AG04450 (cell line): ENCODE measurements at places on chromosomes 11 and 22.

DNA sequence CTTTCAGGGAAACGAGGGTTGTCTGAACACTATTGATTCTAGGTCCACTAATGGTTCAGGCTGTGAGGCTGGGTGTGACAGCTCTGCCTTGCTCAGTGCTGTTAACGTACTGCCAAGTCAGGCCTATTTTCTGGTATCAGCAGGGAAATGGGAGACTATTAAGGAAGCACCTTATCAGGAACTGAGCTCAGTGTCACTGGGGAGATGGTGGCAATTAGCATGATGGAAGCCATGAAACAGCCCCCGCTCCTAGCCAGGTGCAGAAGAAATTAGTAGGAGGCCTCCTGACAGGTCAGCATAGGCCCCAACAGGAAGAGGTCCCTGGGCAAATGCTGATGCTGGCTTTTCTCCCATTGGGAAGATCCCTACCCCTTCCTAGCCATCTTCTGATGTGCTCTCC is 42.6 kb upstream of the LMO2 start:
- DNase-seq, result no peak

DNA sequence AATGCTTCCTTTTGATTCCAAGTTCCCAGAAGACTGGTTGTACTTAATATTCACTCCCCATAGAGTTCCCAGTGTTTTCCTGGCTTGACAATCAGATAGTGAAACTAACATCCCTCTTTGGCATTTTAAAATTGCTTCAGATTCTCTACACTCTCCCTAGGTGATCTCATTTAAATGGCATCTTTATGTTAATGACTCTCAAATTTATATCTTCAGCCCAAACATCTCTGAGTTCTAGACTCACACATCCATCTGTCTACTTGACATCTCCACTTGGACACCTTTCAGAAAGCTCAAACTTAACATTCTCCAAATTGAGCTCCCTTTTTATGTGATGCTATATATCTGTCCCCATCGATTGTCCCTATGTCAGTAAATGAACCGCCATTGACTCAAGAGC is 232.0 kb downstream of the NTM start:
- no peak for DNase-seq

DNA sequence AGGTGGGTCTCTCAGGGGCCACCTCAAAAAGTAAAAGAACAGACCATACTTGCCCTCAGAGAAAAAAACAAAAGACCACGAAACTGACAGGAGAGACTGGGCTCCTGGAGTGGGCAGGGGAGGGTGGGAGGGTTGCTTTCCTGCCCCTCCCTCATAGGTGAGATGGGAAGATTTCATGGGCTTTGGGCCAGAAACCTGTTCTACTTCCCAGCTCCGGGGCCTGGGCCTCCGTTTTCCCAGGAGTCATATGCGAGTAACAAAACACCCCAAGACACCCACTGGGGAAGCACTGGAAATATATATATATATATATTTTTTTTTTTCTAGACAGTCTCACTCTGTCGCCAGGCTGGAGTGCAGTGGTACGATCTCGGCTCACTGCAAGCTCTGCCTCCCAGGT is 31.6 kb downstream of the TTLL1 start:
- DNase-seq, result no peak

GRCh38 chr11:14384338-14384737 is 25.4 kb upstream of the RRAS2 start:
- DNase-seq, result peak; percentile 41

DNA sequence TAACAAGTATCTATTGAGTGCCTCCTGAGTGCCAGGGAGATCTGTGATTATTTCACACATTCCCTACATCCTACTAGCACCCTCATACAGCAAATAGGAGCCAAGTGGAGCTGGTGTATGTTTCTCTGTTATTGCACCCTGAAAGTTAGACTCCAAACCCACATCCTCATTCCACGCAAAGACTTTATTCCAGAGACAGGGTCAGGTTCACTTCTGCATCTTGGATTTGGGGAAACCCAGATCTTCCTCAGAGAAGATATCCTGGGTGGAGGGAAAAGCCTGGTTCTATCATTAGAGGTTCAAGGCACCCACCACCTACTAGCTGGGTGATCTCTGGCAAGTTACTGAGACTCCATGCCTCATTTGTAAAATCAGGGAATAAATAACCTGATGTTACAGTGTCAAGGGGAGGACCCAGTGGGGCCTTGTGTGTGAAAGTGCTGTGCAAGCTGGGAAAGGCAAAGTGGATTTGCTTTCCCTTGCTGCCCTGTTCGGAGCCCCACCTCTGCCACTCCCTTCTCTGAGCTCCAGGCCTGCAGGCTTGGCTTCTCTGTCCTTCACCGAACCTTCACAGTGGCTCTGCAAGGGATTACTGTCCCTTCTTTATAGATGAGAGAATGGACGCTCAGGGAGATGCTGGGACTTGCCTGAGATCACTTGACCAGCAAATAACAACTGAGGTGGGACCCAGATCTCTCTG is 991 bp upstream of the SLCO2B1 start:
- DNase-seq, result no peak

DNA sequence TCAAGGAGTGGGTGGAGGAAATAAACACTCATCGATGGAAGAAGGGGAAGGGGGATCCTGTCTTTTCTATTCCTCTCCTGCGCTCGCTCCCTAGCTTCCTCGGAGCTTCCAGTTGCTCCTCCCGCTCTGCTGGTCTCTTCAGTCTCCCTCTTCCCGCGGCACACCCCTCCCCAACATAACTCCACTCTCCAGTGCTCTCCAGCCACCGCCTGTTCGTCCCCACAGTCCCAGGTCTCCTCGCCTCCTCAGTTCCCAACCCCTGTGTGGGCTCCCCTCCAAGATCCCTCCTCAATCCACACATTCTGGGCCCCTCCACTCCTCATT is 438 bp downstream of the ZW10 start:
- DNase-seq, result no peak

- no peak for DNase-seq
These were observed 52.7 kb downstream of the PHF21B start for GRCh38 chr22:44956840-44957767.

- no peak for DNase-seq
These were observed 6.1 kb downstream of the MAPK1 start for GRCh38 chr22:21861264-21861848.

DNA sequence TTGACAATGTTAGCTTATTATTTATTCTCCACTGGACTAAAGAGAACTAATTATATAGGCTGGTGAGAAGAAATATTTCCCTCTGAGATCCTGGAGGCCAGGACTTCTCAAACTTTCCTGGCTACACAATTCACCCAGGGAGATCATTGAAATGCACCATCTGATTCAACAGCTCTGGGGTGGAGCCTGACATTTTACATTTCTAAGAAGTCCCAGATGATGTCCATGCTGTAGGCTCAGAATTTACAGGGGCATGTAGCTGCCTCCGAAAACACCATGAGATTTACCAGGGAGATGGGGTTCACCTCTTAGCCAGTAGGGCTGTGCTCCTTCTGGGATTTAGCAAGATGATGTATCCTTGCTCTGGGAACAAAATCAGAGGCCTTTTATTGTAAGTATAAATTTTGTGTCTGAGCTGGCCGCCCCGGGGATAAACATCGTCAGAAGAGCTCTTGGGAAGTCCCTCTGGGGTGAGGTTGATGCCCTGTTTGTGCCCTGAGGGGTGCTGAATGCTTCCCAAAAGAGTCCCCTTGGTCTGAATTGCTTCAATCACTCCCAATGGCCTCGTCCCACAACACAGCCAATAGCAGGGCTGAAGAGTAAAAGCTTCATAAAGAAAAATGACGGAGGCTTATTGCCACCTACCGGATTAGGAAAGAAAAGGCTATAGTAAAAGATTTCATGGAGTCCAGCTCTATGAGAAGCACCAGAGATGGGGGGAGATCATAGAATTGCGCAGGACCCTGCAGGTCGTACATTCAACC is 33.4 kb upstream of the API5 start:
- DNase-seq, result no peak

- no peak for DNase-seq
These were observed 44.7 kb upstream of the SEPTIN5 start for GRCh38 chr22:19669570-19669969.

- no peak for DNase-seq
These were observed 5.1 kb downstream of the SNU13 start for GRCh38 chr22:41683616-41684015.

DNA sequence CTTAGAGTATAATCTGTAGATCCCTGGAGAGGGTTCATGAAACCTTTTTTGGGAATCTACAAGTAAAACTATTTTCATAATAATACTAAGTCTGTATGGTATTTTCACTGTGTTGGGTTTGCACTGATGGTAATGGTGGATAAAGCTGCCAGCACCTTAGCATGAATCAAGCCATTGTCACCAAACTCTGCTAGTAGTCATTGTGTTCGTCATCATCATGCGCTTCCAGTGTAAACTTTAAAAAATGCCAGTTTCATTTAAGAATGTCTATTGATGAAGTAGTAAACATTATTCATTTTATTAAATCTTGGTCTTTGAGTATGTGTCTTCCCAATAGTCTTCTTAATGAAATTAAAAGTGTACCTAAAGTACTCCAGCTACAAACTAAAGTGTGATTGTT is 15.0 kb downstream of the ALKBH3 start:
- DNase-seq, result no peak

- DNase-seq, result no peak
These were observed 38.3 kb downstream of the TSPAN18 start for GRCh38 chr11:44765026-44765595.

DNA sequence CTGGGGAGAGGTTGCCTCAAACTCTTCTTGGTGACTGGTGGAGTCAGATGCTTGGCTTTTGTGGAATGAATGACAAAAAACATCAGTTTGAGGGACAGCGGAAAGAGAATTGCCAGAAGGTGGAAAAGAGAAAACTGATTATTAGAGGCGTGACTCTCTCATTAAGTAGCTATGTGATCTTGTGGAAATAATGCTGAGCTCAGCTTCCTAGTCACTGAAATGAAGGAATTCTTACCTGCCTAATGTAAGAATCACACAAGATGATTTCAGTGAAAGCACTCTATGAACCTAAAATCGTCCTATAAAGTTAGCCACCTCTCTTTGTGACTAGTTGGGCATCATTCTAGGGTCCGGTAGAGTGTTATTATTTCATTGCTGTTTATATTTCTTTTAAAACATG is 498.8 kb downstream of the TMEM135 start:
- DNase-seq, result no peak

- DNase-seq, result no peak
These were observed 37.1 kb downstream of the KCNQ1OT1 start for GRCh38 chr11:2662430-2663299.

DNA sequence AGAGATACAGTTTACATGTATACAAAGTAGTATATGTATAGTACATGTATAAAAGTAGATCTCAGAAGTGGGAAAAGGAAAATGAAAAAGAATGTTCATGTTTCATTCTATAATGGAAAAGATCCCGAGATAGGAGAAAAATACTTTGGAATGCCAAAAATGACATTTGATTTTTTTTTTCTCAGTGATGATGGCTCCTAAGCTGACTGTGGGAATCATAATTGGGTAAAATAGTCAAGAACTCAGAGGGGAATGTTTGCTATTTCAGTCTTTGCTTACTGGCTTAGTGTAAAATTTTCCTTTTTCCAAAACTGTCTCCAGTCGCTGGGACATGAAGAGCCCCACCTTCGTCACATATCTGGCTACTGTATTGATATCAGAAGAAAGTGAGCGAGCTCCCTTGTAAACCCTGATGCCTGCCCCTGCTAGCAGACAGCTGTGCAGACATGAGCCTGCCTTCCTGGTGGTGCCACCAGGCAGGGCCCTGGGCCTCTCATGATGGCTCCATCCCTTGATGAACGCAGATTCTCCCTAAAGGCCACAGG is 944.6 kb downstream of the NTM start:
- no peak for DNase-seq

DNA sequence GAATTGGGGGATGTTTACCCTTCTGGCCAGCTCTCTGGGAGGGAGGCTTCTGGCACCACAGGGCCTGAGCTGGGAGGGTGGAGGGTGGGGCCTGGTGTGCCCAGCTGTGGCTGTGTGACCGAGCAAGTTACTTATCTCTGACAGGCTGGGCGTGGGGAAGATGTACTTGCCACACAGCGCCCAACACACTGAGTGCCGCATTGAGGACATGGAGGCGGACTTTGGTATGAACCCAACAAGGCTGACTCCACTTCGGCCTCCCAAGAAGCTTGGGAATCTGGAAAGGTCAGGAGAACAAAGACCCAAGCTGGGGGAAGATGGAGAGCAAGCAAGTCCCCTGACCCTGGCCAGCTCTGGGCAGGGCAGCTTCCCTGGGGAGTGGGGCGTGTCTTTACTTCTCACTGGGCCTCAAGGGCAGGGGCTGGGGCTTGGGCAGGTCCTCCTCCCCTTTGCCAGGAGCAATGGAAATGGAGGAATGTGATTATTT is 2.4 kb upstream of the MGAT3 start:
- no peak for DNase-seq

DNA sequence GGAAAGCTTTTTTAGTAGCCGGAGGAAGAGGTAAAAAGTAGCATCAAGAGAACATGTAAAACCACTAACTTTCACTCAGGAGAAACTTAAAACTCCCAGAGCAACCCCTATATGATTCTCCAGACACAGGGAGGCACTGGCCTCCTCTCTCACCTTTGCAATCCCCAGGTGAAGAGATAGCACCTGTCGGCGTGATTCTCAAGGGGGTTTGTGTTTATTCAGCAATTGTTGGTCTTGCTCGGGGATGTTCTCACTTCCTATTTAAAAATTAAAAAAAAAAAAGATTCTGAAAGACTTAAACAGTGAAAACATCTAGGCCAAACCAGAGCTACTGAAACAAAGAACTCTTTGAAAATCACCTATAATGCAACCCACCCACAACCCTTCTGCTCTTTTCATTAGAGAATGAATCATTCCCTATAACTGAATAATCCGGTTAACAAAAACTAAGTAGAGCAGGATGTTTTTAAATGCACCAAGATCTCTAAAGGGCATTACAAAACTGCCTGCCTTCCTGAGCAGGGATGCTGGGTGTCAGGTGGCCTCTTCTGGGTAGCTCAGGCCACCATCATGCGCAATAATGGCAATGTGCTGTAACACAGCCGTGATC is 24.9 kb downstream of the DHCR7 start:
- DNase-seq, result no peak

- DNase-seq, result no peak
These were observed 704.0 kb downstream of the KCNA4 start for GRCh38 chr11:29312812-29313211.

GRCh38 chr11:27610946-27611345 is 89.3 kb downstream of the BDNF start:
- no peak for DNase-seq

DNA sequence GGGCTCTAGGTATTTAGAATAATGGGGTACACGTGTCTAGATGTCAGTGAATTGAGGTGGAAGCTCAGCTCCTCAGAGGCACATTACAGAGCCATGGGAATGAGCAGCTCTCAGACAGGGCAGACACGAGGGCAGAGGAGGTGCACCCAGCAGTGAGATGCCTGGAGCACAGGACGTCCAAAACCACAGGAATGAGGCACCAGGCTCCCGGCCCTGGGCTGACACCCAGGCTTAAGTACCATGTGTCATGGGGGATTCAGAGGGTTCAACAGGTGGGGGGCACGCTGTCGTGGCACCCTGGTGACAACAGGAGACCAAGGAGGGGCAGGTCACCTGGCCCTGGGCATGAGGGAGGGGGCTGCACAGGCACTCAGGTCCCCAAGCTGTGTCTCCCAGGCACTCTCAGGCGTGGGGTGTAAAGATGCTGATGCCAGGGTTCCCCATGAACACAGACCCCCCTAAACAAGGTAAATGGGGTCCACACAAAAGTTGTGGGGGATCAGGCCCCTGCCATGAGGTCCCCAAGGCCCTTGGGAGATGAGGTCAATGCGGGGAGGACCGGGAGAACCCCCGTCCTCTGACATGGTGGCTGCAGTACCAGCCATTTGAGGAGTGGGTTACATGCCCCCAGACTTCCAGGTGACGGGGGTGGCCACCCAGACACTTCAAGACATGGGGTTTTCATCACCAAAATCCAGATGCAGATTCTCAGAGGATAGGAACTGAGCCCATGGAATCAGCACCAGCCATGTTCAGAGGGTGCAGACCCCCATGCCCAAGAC is 5.6 kb upstream of the SYT8 start:
- no peak for DNase-seq
